ENCODE measurements at places on chromosomes 16 and 17. TPM values are rescaled to one million over a fixed set of nuclear protein-coding genes. Genes with fewer than 3 reads are reported as not detected.

SMIM36 gene
- total RNA-seq = not detected

ARL6IP1 gene
- total RNA-seq = 316 TPM

SLC12A3 gene
- total RNA-seq = not detected

MT1E gene
- total RNA-seq = 0.69 TPM

STH gene
- total RNA-seq = not detected

HYDIN gene
- 0.61 TPM for total RNA-seq

GALR2 gene
- 1.8 TPM for total RNA-seq

ABCC11 gene
- total RNA-seq = 0.16 TPM

ZDHHC7 gene
- total RNA-seq = 77.1 TPM

YBX2 gene
- total RNA-seq = 0.52 TPM

EPX gene
- total RNA-seq = not detected

KRTAP2-3 gene
- not detected for total RNA-seq
